ENCODE measurements at places on chromosomes 4 and X. TPM values are rescaled to one million over a fixed set of nuclear protein-coding genes. Genes with fewer than 3 reads are reported as not detected.

CYLC1 gene
- total RNA-seq: not detected

XIAP gene
- total RNA-seq: 46.3 TPM

DNA sequence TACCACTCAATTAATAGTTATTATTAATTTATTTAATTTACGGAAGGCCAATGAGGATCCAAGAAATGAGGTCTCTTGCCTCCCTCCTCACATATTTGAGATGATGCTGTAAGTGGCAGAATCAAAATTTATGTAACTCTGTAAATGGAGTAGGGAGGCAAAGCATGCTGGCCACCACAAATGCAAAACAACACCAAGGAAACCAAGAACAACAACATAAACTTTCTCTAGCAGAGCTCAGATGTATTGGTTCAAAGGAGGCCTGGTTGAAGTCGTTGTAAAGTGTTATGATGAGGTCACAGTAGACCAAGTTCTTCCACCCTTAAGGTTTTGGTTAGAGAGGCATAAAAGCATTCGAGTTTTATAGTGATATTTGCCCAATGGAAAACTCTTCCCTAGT, 194.8 kb upstream of the FAT1 start:
- DNase-seq: peak; percentile 22
- peak overlapping the region; percentile 38 for H3K27ac ChIP-seq
- peaks cover 12% of the 10 kb centered on the region for H3K36me3 ChIP-seq
- no peaks in the 10 kb centered on the region for H3K27me3 ChIP-seq
- H3K4me1 ChIP-seq: peaks cover 31% of the 10 kb centered on the region

- no peak overlapping the region for H3K27ac ChIP-seq
- no peak for DNase-seq
- no peaks in the 10 kb centered on the region for H3K27me3 ChIP-seq
These were observed 65.3 kb downstream of the ELOVL6 start for GRCh38 chr4:110132816-110133719.

DNA sequence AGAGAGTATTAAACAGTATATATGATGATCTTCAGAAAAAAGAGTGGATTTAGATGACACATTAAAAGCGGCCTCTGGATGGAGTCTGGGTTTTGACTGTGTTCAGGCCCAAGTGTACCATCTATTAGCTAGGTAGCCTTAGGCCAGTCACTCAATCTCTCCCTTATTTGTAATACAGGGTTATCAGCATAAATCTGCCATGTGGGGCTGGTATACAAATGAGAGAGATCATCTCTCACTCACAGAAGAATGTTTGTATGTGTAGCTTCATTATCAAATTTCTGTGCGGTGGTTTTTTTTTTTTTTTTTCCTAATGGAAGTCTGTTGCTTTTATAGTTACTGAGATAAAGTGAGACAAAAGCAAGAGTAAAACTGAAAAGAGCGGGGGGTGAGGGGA, 12.7 kb downstream of the SLC2A9 start:
- no peaks in the 10 kb centered on the region for H3K36me3 ChIP-seq
- H3K27me3 ChIP-seq: peaks cover 4% of the 10 kb centered on the region
- peaks cover 26% of the 10 kb centered on the region for H3K4me1 ChIP-seq
- H3K4me3 ChIP-seq: no peak overlapping the region
- DNase-seq: no peak

DNA sequence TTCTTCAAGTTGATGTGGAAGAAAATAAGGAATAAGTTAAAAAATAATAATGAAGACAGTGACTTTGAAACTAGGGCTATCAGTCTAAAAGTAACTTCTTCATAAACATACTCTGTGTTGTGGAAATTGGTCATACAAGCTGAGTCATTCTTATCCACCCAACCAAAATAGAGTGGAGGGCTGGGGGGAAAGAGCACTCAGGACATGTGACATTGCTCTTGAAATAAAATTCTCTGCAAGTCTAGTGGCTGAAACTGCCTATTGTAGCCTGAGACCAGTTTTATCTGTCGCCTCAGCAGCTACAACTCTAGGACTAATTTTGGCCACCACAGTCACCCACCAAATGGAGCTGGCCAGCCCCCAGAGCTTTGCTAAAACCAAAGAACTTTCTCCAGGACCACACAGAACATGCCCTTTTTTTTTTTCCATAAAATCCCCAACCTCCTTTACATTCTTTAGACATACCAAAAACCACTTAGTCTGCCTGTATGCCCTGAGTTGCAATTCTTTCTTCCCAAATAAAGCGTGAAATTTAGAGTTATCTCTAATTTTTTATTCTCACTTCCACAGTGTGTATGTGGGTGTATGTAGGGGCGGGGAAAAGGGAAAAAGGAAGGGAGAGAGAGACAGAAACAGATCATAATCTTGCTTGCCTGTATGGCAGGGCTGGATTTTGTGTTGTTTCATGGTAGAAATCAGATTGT, 23.0 kb upstream of the SLC25A4 start:
- no peaks in the 10 kb centered on the region for H3K36me3 ChIP-seq
- H3K27me3 ChIP-seq: peaks cover 14% of the 10 kb centered on the region
- peaks cover 27% of the 10 kb centered on the region for H3K4me1 ChIP-seq
- no peak overlapping the region for H3K4me3 ChIP-seq
- no peak for DNase-seq
- H3K27ac ChIP-seq: no peak overlapping the region

DNA sequence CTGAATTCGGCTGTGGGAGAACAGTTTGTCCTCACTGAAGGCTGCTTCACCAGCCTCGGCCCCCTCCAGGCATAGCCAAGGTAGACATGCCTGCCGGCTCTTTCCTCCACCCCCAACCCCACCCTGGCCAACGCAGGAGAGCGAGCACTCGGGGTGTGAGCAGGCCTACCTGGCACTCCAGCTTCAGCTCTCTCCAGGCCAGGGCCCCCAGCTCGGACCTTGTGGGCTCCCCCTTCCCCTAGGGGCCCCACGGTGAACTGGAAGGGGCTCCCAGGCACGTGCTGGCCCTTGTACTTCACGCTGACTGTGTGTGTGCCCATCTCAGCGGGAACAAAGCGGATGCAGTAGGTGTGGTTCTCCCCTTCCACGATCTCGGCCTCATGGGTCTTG, 22.4 kb downstream of the FLNA start:
- H3K27me3 ChIP-seq: peaks cover 15% of the 10 kb centered on the region
- H3K36me3 ChIP-seq: no peaks in the 10 kb centered on the region
- H3K4me1 ChIP-seq: peaks cover 5% of the 10 kb centered on the region
- DNase-seq: no peak
- H3K4me3 ChIP-seq: no peak overlapping the region

GRCh38 chr4:174406383-174406782, 115.9 kb downstream of the HPGD start:
- H3K4me3 ChIP-seq: no peak overlapping the region
- H3K27me3 ChIP-seq: peaks cover 2% of the 10 kb centered on the region
- no peak overlapping the region for H3K27ac ChIP-seq
- no peak for DNase-seq
- no peaks in the 10 kb centered on the region for H3K36me3 ChIP-seq
- H3K4me1 ChIP-seq: no peaks in the 10 kb centered on the region
